ENCODE measurements at places on chromosomes 2 and 18.

DNA sequence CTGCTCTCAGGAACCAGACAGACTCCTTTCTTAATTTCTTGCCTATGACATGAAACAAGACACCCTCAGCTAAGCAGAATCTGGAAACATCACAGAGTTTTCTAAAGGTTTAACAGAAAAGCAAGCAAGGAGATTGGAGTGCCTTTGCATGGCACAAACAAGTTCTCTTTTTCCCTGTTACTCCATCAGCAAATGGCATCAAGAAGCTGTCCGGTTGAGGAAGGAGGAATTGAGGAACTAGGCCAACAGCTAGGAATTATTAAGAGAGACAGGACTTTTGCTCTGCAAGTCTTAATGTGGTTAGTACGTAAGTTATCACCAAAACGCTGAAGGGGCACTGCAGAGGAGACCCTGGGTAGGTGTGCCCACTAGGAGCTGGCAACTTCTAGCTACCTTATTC, 53.2 kb downstream of the NEB start:
- no peak for DNase-seq

GRCh38 chr2:176165370-176166050, 8.4 kb downstream of the HOXD3 start:
- DNase-seq: no peak

- DNase-seq: peak; percentile 5
These were observed 11.7 kb upstream of the ANKRD53 start for GRCh38 chr2:70966681-70967080.

DNA sequence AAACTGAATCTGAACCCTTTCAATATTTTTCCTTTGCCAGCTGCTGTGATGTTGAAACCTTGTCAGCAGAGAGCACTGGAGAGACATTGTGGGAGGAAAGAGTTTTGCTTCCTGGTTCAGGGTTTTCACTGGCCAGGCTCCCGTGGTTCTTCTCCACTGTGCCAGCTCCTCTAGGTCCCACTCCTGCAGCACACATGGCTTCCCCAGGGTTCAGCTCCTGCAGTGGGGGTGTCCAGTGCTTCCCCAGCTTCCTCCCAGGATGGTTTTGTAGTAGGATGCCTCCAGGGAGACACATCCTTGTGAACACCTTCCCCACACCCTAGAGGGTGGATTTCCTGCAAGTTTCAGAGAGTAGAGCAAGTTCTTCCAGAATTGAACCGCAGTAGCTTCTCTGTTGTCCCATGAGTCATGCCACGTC, 24.0 kb upstream of the SULT1C3 start:
- DNase-seq: no peak

DNA sequence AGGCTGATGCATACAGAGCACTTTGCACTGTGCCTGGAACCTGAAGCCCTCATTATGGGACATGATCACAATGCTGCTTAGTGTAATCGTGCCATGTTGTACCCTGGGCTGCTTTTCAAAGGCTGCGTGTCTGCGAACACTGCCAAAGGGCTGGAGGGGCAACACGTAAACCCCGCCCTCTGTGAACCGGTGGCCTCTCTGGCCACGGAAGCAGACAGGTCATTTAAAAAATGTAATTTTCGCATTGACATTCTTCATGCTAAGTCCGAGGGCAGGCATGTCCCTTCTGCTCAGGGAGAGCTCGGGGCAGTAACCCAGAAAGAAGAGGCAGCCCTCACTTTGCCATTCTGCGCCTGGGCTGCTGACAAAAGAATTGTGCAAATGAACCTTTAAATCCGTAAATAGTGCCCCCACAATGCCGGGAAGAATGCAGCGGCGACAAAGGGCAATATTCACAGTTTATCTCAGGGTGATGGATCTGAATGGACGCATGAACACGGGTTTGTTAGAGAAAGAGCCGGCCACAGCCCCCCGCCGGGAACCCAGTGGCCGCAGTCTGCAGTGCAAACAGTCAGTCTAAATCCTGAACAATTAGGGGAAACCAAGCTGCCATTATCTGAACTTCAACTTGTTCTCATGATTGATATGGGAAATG, 226.1 kb downstream of the MYCN start:
- no peak for DNase-seq

- DNase-seq: no peak
These were observed 10.9 kb downstream of the NTSR2 start for GRCh38 chr2:11659115-11659475.

DNA sequence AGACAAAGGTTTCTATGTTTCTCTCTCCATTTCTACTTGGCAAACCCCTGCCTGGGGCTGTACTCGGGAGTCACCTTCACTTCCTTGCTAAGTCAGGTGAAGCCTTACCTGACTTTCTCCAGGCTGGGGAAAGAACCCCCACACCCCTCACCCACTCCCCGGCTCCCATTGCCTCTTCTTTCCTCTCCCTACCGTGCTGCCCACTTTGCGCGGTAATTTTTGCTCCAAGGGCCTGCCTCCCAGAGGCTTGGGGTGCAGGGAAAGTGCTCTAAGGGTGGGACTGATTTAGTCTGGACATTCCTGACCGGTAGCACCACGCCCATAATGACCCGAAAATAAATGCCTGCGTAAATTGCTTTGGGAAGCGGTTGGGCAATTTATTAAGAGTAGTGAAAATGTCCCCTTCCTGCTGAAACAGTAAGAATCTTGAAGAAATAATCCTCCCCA, 49.1 kb upstream of the ATP6V1B1 start:
- DNase-seq: no peak

DNA sequence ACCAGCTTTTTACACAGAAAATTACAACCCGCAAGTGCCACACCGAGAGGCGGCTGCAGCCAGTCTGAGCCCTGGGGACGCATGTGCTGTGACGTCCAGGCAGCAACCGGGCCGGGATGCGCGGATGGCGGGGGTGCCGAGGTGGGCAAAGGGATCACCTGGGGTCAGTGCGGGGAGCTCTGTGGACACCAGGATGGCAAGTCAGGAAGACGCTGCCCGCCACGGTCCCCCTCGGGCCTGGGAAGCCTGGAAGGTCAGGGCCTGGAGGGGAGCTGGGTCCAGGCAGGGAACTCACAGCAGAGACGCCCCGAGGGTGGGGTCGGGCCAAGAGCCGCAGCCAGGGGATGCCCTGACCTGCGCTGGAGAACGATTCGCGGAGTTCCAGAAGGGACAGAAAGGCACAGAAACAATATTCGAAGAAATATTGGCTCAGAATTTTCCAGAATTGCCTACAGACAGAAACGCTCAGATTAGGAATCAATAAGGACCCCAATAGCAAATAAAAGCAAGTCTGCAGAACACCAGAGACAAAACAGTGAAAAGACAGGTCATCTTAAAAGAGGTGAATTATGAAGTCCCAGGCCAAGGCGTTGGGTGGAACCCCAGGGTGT, 11.7 kb upstream of the KIF1A start:
- no peak for DNase-seq

All from stimulated activated CD4-positive, alpha-beta T cell treated with anti-CD3 and anti-CD28 coated beads, Interleukin-2, amount 100 ng/mL, for 24 hours (primary cell).